CD4-positive, alpha-beta T cell treated with Interleukin-6 for 4 hours (primary cell): ENCODE measurements at places on chromosomes 2 and 18.

GRCh38 chr2:130303169-130303568, 39.5 kb upstream of the IMP4 start:
- DNase-seq = no peak

GRCh38 chr2:80168801-80169200, 135.8 kb downstream of the LRRTM1 start:
- DNase-seq = no peak

DNA sequence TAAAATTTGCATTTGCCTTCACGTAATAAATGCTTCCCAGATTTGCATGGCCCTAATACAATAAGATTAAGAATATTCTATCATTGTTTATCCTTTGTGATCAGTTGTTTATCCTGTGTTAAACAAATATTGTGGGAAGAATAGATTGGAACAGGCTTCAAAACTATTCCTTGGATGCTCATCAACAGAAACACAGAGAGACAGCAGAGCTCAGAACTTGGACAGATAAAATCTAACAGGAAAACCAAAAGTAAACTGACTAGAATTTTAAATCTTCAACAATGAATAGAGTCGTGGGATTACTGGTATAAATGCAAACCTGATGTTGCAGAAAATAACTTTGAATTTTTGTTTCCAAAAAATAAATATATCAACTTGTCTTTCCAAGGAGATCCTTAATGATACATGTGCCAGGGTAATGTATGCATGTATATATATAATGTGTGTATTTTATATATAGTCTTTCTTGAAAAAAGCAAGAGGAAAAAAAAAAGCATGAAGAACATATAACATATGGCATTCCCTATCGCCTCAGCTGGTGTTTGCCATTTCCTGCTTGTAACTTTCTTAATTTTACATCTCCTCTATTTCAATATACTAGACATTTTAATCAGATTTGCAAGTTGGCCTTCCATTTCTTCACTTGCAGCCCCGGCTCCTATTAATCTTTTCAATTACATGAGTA, 59.9 kb upstream of the TANK start:
- no peak for DNase-seq

GRCh38 chr2:7588295-7588694, 671.1 kb downstream of the RNF144A start:
- no peak for DNase-seq

GRCh38 chr2:156397229-156397628, 39.0 kb upstream of the GPD2 start:
- no peak for DNase-seq

- DNase-seq = no peak
Observed at GRCh38 chr2:127061375-127062273, 45.3 kb downstream of the BIN1 start.

- no peak for DNase-seq
Observed at GRCh38 chr2:32773448-32773808, 145.6 kb downstream of the TTC27 start.

DNA sequence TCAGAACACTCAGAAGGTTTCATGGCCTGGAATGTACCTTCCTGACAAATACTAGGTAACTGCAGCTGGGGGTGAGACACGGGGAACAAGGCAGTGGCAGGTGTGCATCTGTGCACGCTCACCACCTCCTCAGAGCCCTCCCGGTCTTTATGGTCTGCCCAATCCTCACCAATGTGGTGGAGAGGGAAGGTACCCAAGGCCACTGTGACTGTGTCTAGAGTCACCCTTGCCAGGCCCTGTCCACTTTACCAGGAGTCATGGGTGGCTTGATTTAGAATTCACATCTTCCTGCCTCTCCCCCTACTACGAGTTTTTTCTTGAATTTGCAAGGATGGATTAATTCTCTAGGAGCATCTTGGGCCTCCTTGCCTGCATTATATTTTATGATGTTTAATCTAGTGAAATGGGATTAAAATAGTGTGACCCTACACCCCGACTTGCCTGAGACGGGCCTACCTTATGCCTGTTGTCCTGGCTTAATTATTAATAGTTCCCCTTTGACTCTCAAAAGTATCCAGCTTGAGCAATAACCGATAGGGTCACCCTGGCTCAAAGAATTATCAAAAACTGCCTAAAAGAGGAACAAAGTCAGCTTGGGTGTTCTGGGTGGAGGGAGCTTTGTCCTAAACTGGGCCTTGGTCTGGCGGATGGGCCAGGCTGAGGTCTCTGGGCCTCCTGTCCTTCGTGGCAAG, 56.5 kb downstream of the ACAA2 start:
- DNase-seq = no peak

DNA sequence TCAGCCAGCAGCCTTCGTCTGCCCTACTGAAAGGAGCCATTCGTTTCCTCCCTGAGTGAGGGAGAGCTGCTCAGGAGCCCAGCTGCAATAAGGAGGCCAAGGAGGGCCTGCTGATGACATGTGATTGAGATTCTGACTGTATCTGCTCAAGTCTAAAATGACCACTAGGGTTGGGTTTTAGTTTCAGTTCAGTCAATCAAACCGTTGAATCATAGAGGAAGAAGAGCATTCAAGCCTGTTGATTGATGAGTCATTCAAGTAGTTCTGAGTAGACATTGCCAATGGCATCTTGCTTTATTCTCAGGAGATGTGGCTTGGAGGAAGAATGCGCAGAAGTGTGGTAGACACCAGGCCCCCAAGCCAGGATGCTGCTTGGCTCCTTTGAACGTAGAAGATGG, 19.9 kb upstream of the BCL2L11 start:
- no peak for DNase-seq
